Stimulated activated CD8-positive, alpha-beta memory T cell treated with anti-CD3 and anti-CD28 coated beads, Interleukin-7, amount 100 ng/mL, for 4 hours (primary cell): ENCODE measurements at places on chromosomes 3 and 15.

GRCh38 chr3:61562721-61563312 is 1.4 kb downstream of the PTPRG start:
- no peak for DNase-seq

GRCh38 chr3:22907796-22908195 is 295.3 kb upstream of the UBE2E2 start:
- no peak for DNase-seq

- DNase-seq = no peak
These were observed 31.6 kb downstream of the LRIG1 start for GRCh38 chr3:66469220-66469640.

- no peak for DNase-seq
These were observed 19.7 kb downstream of the FOXP1 start for GRCh38 chr3:71563827-71564226.

GRCh38 chr3:142022381-142022780 is 127.0 kb downstream of the TFDP2 start:
- no peak for DNase-seq

GRCh38 chr3:29534006-29534405 is 253.1 kb downstream of the RBMS3 start:
- DNase-seq = no peak

GRCh38 chr3:46881596-46882376 is 4.3 kb downstream of the PTH1R start:
- DNase-seq = no peak

GRCh38 chr15:44038755-44039191 is 156.3 kb downstream of the FRMD5 start:
- DNase-seq = no peak

GRCh38 chr15:60548101-60548500 is 69.2 kb upstream of the ICE2 start:
- DNase-seq = no peak

- DNase-seq = no peak
These were observed 76.7 kb downstream of the BOC start for GRCh38 chr3:113287803-113288648.

DNA sequence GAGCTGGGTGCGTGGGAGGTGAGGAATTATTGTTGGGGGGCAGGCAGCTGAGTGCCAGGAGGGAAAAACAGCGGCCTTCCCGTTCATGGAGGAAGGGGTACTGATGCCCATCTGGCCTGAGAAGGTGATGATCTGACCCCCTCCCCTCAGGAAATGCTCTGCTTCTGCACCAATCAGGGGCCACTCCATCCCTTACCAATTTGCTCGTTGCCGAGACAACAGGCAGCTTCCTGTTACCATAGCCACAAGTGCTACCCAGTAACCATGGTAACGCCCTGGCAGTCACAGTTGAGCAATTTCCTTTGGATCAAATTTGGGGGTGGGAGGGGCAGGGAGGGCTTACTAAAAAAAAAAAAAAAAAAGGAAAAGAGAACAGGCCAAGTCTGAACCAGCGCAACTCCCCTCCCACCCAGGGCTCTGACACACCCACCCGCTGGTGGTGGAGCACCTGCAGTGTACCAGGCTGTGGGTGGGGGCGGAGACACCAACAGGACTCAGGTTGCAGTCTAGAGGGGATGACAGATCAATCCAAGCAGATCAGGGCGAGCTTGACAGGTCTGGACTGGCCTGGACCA is 13.7 kb downstream of the CELF6 start:
- DNase-seq = peak; percentile 17

GRCh38 chr15:96672629-96673028 is 342.1 kb downstream of the NR2F2 start:
- no peak for DNase-seq

DNA sequence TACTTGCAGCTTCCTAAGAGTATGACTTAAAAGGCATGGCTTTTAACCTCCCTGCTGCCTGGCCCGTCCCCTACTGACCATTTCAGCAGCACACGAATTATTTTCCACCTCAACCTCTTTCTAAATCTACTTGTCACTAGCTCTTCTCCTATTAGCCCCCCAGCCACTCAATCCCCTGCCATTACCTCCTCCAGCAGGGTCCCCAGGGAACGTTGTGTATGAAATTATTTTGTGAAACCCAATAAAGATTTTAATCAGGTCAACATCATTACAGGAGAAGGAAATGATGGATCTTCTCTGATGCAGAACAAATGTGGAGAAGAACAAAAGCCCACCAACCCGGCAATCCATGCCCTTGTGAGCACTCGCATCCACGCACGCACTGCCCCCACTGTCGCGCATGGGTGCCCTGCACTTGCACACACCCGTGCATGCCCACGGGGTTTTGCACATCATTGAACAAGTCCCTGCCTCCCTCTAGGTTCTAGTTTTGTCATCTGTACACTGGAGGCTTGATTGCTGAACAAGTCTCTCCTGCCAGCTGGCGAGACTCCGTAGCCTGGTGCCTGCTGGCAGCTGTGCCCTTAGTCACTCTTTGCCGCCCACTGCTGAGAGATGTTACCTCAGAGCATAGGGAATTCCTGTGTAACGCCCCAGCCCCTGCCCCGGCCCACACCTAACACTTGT is 51.6 kb downstream of the LINGO1 start:
- DNase-seq = no peak

DNA sequence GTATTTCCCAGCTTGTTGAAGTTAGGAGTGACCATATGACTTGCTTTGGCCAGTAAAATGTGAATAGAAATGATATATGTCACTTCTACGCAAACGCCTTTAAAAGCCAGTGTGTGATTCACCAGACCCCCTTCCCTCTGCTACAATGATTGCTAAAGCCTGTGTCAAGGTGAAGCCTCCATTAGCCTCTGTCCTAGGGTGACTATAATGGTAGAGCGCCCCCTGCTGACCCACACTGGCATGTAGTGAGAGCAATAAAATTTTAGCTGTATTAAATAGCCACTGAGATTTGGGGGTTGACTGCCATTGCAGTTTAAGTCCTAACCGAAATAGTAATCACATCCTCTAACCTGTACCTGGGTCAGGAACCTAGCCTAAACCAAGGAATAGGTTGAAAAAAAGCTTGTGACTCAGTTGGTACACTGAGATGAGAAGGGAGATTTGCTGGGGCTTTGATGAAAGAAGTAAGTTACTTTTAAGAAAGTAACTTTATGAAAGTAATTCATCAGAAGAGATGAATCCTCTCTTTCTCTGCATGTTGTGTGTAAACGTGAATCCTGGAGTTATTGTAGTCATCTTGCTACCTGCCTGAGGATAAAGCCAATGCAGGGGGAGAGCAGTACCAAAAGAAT is 52.6 kb downstream of the GTF2E1 start:
- peak; percentile 50 for DNase-seq

GRCh38 chr3:62874711-62875557 is at the start of gene CADPS:
Gene CADPS (minus strand): TSS chr3:62875416. CDS start chr3:62875029, 387 bp downstream.
- no peak for DNase-seq

GRCh38 chr3:26074080-26074479 is 284.2 kb downstream of the OXSM start:
- DNase-seq = no peak

DNA sequence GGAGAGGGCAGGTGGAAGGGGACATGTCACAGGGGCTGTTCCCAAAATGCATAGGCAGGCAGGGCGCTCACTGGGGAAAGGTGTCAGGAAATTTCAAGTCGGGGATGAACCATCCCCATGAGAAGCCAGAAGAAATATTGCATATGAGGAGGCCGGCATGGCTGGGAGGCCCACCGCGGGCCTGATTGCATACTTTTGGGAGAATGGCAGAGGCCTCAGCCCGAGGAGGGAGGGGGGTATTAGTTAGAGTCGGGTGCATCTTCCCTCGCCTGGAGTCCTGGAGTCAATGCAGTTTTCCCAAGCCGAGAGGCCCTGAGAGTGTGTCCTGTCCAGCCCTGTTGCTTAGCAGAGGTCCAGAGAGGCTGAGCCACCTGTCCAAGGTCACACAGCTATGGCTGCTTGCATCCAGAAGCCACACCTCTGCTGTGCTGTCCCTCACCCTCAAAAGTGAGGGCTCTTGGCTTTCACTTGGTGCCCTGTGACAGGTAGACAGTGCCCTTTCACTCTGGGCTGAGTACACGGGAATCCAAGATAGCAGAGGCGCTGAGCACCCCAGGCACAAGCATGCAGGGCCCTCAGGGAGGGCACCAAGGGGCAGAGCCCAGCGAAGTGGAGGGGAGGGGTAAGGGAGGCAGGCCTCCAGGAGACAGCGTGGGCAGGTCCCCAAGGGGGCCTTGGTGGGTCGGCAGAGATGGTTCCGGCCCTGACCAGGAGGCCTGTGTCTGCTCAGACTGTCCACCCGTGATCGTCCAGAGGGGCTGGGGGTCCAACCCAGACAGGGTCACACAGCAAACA is 48.5 kb downstream of the GRIP2 start:
- no peak for DNase-seq

- DNase-seq = no peak
These were observed 272.9 kb upstream of the TPM1 start for GRCh38 chr15:62769604-62770003.

DNA sequence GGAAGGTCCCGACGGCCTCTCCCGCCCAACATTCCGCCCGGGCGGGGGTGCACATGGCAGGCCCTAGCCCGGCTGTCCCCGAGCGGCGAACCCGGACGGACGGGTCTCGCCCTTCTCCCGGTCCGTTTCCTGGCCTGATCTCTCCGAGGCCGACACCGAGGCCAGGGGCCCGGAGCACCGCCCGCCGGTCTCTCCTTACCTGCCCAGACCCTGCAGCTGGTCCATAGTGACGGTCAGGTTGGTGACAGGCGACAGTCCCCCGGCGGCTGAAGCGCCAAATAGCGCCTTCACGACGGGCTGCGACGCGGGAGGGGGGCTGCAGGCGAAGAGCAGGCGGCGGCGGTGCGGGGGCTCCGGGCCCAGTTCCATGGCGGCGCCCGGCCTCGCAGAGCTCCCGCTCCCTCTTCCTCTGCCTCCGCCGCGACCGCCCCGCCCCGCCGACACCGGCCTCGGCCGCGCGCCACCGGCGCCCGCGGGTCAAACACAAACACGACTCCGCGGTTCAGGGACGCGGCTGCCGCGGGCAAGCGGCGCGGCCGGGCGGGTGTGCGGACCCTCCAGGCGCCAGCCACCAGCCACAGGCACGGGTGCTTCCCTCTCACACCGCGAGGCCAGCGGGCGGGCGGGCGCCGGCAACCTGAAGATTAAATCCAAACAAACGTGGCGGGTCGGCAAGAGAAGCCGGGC is 495 bp downstream of the CDC25A start:
- no peak for DNase-seq

- DNase-seq = no peak
These were observed 57.3 kb upstream of the RNF7 start for GRCh38 chr3:141680620-141681389.

DNA sequence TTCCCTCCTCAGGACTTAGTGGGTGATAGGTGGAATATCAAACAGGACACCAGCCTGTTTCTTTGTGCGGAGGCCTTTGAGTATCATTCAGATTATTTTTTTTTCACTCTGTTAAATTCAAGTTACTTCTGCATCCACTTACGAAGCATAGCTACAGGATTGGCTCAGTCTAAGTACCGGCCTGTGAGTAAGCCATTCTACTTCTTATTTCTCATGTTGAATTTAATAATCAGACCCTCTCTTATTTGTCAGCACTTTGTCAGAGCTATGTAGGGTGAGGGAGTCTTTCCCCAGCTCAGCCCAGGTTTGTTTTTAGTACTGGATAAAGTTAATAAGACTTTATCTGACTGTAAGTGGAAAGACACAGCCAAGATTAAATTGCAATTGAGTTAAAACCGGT is 54.7 kb downstream of the ITPR1 start:
- DNase-seq = no peak

GRCh38 chr3:42937334-42937733 is 31.4 kb downstream of the ZNF662 start:
- no peak for DNase-seq

GRCh38 chr15:93152951-93153350 is 63.9 kb upstream of the RGMA start:
- no peak for DNase-seq

GRCh38 chr15:34994925-34995324 is 6.8 kb upstream of the ZNF770 start:
- DNase-seq = no peak

DNA sequence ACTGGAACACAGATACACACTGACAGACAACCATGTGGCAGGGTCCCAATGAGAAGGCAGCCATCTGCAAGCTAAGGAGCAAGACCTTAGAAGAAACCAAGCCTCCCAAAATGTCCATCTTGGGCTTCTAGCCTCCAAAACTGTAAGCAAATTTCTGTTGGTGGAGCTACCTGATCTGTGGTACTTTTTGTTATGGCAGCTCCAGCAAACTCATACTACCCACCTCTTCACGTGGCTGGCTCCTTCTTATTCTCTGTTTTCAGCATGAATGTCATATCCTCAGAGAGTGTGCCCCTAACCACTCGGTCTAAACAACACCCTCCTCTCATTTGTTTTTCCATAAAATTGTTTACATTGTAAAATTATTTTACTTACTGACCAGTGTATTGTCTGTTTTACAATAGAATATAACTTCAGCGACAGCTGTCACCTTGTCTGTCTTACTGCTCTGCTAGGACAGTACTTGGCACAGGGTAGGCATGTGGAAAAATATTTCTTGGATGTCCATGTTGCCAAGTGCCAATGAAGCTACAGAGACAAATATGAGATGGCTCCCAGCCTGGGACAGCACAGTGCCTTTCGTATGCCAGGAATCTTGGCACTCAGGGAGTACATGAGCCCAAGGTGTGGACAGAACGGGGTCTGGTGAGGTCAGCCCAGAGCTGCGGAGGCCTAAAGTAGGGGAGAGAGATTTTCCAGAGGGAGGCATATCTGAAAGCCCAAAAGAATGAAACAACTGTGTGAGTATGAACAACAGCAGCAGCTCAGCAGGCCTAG is 17.4 kb upstream of the SLC25A36 start:
- DNase-seq = no peak

- no peak for DNase-seq
These were observed 262.3 kb downstream of the EPHA6 start for GRCh38 chr3:97076673-97077072.

DNA sequence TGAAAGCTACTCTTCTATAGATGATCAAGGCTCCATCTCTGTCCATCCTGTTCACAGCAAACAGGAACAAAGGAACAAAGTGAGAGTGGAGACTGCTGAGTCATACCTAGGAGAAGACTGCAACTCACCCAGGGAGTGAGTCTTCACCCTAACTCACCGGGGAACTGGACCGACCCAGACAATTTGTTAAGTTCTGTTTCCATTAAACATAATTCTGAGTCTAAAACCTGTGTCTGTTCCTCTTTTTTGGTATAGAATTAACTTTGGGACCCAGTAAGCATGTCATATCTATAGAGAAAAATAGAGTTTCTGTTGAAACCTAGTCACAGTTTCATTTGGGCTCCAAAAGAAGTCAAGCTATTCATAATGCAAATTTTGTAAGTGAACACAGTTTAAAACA is 21.6 kb downstream of the CCDC80 start:
- no peak for DNase-seq

GRCh38 chr3:187719628-187720336 is 17.4 kb upstream of the RTP2 start:
- DNase-seq = no peak

- DNase-seq = no peak
These were observed 2.2 kb upstream of the SNRK start for GRCh38 chr3:43284171-43284570.

GRCh38 chr3:103218793-103219192 is 784.0 kb downstream of the ZPLD1 start:
- DNase-seq = no peak
